Activated naive CD4-positive, alpha-beta T cell treated with anti-CD3 and anti-CD28 coated beads for 36 hours (primary cell): ENCODE measurements at places on chromosomes 5 and 9. TPM values are rescaled to one million over a fixed set of nuclear protein-coding genes. Genes with fewer than 3 reads are reported as not detected.

Gene CD180
- total RNA-seq, result not detected

Gene IFNA21
- total RNA-seq, result not detected

Gene PCDHGA8
- total RNA-seq, result not detected

Gene FAM81B
- not detected for total RNA-seq

DNA sequence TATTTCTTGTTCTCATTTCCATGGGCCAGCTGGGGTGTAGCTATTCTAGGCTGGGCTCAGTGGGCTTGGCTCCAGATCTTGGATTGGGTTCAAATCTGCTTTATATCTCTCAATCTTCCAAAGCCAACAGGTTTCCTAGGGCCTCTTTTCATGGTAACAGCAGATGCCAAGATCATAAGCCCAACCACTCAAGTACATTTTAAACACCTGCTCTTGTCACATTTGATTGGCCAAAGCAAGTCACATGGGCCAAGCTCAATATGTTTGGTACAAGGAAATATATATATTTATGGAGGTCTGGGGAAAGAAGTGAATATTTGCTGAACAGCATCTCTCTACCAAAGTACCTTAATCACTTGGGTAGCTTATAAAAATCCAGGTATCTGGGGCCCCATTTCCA is 49.5 kb downstream of the MRRF start:
- no peak for DNase-seq

DNA sequence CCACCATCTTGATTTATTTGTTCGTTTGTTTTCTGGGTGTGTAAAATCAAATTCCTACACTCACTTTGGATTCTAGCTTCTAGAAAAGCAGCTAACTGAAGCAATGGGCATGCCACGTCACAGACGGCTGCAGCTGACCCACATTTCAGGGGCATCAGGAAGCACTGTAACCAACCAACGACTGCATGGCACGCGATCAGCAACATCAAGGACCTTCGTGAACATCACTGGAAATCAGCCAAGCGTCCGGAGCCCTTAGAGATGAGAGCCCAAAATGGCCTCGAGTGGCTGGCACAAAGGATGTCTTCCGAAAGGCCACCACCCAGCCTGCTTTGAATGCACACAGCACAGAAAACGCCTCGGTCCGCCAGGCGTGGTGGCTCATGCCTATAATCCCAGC is 191.1 kb downstream of the OLFM1 start:
- DNase-seq, result no peak

GRCh38 chr5:90640484-90641059 is 82.0 kb downstream of the ADGRV1 start:
- no peak for DNase-seq

DNA sequence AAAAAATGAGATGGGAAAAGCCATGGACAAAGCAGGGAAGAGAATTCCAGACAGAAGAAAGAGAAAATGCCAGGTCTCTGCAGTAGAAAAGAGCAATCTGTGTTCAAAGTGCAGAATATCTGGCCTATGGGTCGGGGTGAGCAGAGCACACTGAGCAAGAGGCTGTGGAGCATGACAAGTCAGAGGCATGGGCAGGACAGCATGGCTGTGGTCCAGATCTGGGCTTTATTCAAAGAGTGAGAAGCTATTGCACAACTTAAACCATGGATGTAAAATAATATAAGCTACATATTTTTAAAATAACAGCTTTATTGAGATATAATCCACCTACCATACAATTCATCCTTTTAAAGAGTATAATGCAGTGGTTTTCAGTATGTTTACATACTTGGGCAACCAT is 133.1 kb upstream of the SPDL1 start:
- DNase-seq, result no peak
